ENCODE measurements at places on chromosomes 1 and 21.

- no peak for DNase-seq
These were observed 33.6 kb upstream of the DISP1 start for GRCh38 chr1:222781251-222781650.

DNA sequence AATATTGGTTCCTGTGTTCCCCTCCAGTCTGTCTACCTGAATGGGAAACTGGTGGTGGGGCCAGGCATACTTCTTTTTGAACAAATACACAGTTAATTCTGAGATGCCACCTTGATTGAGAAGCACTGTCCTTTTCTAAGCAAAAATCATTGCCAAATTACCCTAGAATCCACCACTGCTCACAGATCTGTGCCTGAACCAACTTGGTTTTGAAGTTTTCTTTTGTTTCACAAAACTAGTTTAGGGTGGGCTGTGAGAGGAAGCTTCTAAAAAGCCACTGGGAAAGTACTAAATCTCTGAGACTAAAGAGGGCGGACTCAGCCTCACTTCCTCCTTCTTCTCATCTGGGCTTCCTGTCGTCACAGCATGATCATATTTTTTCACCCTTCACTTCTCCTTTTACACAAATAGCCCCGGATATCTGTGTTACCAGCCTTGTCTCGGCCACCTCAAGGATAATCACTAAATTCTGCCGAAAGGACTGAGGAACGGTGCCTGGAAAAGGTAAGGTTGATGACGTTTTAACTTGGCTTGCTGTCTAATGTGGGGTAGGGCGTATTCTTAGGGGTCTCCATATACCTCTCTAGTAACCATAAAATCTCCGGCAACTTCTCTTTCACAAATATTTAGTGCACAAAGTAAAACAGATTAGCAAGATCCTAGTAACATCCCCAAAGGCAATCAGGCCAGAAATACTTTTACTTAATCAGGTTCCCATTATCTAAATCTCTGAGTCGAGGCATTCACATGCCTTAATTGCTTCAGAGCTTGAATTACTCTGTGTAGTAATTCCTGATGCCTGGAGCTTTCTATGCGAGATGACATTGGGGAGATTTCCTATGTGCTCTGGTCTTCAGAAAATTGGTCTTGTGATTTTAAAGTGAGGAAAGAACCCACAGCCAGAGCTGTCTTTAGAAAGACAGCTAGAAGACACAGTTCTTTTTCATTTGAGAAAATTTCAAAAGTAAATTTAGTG, at the start of gene CD53:
Gene CD53 (plus strand): TSS at position 404 of the 976 bp plus-strand sequence. CDS start 18,261 bp downstream, outside the sequence.
- peak; percentile 68 for DNase-seq

DNA sequence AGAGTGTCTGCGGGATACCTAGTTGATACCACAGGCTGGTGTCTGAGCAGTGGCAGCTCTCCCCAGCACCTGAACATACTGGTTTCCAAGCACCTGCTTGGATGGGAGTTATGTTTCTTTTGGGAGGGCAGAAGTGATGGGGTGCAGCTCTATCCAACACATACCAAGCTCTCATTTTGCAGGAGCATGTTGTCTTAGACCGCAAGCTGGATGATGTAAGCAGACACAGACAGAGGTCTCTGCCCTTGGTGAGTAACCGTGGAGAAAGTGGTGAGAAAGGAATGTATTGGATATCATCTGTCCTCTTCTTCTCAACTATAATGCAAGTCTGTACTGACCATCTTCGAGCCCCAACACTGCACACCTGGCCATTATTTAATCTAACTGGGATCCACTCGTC, 37.4 kb downstream of the ZNF496 start:
- no peak for DNase-seq

DNA sequence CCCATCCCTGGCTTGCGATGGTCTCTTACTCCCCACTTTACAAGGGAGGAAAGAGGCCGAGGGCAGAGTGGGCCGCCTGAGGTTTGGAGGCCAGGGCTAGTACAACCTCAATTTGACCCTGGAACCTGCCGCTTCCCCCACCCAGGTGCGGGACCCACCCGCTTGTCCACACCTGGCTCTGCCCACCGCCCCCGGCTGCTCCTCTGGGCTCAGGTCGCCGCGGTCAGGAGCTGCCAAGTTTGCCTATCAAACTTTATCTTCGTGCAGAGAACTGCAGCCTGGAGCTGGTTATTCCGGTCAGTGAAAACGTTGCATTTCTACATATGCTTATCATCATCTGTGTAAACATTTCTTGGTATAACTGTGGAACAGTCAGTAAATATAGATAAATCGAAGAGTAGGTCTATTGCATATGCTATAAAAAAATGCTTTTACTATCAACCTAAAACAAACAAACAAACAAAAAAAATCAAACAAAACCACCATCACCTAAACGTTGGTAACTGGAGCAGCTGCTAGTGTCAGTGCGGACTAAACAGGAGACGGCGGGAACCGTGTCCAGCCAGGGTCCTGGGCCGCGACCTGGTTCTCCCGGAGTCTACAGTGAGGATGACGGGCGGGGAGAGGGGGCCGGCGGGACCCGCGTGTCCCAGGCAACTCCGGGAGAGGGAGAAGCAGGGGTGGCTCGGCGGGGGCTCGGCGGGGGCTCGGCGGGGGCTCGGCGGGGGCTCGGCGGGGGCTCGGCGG, 906 bp upstream of the ADARB1 start:
- peak; percentile 30 for DNase-seq

DNA sequence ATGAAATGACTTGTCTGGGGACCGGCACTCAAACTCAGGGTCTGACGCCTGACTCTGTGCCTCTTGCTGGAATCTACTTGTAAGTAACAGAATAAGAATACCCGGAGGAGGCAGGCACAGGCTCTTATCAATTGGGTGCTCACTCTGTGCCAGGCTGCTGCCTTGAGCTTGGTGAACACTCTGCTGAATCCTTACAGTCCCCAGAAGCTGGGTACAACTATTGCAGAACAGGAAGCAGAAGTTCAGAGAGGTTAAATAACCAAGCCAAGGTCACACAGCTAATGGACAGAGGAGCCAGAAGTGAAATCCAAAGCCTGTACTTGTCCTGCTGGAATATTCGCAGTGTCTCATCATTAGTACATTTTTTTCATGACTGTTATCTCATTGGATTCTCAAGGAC, 86.0 kb downstream of the EPHB2 start:
- no peak for DNase-seq

DNA sequence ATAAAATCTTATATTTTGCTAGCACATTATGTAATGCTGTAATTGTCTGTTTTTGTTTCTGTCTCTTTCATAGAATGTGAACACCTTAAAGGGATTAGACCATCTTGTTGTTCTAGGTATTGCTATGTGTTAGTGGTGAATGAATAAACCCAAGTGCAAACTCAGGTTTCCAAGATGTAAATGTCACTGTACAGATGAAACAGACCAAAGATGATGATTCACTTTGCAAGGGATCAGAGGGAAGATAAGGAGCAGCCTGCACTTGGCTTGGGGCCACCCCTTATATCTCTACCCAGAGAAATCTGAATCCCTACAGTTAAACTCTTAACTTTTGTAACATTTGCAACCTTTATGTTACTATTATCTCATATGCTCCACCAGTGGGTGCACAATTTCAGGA, 25.4 kb downstream of the UROD start:
- DNase-seq = no peak

DNA sequence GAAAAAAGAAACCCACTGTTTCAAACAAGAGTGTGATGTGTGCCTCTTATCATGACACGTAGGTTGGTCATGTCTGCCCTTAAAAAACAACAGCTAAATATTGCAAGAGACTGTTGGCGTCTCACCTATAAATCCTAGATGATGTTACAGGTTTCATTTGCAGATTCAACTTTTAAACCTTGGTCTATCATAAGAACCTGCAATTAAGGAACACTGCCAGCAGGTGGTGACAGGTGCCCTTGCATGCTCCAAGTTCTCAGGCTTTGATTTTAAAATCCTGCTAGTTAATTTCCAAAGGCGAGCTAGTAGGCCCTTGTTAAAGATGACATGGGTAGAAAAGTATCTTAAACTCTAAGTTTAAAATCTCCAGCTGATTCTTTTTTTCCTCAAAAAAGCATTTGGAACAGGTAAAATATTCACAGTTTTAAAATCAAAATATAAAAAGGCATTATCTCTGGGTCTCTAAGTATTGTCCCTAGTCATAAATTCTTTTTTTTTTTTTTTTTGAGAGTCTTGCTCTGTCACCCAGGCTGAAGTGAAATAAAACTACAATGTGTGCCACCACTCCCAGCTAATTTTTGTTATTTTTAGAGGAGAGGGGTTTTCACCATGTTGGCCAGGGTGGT, 39.1 kb downstream of the CLSTN1 start:
- DNase-seq = peak; percentile 77

DNA sequence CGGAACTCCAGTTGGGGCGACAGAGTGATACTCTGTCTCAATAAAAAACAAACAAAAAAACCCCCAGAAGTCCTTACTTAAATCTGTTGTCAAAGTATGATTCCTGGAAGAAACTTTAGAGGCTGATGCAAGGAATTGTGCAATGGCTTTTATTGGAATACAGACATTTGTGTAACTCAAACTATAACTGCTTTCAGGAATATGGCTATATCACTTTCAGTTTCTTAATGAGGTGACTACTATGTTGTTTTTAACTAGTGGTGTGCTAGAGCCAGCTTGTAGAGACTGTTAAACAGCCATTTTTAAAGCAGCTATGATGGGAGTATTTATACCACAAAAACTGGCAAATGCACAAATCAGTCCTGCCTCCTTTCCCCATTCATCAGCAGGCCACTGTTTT, 22.7 kb upstream of the DNAJC28 start:
- DNase-seq = no peak

- no peak for DNase-seq
These were observed 13.8 kb downstream of the OLIG2 start for GRCh38 chr21:33039536-33039935.

DNA sequence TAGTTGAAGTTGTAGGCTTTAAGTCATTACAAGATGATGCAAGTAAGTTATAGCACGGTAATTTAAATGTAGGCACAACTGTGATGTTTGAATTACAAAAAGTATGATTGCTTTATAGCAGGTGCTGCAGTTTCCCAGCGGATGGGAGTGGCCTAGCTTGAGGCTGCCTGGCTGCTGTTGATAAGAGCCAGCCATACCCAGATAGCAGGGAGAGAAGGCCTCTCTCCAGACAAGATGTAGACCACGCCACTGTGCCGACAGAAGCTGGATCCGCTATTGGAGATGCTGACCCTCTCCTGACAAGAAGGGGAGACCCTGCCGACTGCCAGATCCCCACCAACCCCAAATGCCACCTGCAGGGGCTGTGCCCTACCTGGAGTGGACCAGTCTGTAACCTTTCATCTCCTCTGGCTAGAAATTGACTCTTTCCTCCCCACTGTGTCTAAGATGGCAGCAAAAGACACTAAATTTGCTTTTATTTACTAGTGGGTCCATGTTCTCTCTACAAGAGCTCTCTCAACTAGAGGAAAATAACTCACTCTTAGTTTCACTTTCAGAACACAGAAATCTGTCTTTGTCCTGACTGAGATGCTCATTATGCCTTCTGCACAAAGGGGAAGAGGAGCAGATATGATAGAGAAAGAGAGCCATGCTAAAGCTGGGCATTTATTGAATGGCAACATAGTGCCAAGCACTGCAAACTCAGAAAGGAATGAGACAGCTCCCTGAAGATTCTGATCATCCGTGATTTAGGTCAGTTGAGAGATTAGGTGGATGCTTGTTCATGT, 127.9 kb downstream of the URB2 start:
- DNase-seq = peak; percentile 20

- no peak for DNase-seq
These were observed 171.4 kb upstream of the GORAB start for GRCh38 chr1:170360601-170361000.

- DNase-seq = no peak
These were observed 280.3 kb downstream of the HMCN1 start for GRCh38 chr1:186014370-186015037.

DNA sequence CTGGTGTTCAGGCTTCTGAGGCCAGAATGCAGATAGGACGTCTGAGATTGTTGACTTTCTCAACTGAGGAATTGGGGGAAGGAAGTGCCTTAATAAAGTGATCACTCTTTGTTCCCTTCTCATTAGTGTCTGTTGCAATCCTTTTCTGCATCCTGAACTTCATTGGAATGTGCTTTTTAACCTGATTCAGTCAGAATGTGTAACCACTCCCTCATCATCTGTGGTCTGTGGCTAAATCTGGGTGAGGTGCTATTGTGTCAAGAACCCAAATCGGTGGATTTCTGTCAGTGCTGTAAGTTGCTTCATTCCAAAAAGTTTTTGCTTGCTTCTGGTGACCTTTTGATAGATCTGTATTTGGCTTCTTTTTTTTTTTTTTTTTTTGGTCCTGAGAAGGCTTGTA, 38.2 kb downstream of the ARID1A start:
- DNase-seq = no peak

GRCh38 chr1:18253093-18253492, 145.5 kb downstream of the IGSF21 start:
- peak; percentile 16 for DNase-seq

DNA sequence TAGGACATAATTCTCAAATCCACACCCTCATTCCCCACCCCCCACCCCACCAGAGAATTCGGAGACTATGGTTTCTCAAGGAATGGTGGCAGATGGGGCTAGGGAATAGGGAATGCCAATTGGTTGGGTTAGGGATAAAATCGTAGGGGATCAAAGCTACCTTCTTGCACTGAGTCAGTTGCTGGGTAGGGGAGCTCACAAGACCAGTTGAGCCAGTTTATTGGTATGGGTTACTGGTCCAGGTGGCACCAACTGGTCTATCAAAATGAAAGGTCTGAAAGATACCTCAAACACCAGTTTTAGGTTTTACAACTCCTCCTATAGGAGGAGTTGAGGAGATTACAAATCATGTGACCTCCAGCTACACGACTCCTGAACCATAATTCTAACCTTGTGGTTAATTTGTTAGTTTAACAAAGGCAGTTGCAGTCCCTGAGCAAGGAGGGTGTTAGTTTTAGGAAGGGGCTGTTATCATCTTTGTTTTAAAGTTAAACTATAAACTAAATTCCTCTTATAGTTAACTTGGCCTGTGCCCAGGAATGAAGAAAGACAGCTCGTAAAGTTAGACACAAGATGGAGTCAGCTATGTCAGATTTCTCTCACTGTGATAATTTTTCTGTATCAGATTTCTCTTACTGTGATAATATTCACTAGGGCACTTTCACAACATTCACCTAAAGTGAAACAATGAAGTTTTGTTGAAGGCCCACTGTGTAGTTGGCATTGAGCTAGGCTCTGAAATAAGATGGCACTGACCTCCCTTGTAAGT, 2.5 kb downstream of the SHISAL2A start:
- peak; percentile 37 for DNase-seq

GRCh38 chr1:44485229-44485933, 80.3 kb downstream of the RNF220 start:
- no peak for DNase-seq

GRCh38 chr1:116913941-116914340, 4.2 kb downstream of the PTGFRN start:
- no peak for DNase-seq

DNA sequence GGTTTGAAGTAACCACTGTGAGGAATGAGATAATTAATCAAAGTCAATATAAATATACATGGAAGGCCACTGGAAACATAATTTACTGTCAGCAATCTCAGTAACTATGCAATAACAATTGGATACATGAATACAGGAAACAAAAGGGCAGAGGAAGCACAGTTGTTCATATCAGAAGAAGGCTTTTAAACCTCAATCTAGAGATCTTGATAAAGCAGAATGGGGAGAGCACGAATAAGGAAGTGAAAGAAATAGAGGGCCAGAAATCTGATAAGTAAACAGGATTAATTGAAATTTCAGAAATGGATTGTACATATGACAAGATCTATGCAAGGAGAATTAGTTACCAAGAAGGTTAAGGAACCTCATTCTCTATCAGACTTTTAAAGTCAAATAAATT, 93.0 kb downstream of the EVI5 start:
- DNase-seq = no peak
